ENCODE measurements at places on chromosomes 3 and 15. TPM values are rescaled to one million over a fixed set of nuclear protein-coding genes. Genes with fewer than 3 reads are reported as not detected.

DNA sequence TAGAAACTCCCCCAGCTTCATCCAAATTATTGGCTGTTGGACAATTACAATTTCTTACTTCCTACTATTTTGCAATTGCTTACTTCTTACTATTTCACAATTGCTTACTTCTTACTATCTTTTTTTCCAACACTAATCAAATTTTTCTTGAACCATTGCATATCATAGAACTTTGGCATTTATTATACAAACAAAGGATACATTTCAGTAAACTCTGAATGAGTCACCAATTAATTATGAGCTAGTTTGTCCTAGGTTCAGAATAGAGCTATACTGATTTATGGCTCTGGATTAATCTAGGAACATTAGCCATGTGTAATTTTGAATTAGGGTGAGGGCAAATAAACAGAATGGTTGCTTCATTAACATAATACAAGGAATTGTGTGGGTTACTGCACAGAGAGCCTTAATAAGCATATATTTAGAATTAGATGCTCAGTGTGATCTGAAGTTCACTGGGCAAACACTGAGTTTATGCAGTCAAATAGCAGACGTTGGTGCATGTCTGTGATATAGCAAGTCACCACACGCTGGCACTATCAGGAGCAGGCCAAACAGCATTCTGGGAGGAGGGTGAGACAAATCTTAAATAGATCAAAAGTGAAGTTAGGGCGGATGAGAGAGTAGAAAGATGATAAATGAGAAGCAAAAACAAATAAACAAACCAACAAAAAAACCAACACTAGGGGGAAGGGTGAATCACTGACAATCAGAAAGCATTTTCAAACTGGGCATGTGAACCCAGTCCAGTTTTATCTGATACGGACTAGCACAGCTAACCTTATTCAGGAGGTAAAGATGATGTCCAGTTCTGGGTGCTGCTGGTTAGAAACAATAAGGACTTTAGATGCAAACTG lies 21.5 kb downstream of the GABRR3 start:
- DNase-seq = no peak

DNA sequence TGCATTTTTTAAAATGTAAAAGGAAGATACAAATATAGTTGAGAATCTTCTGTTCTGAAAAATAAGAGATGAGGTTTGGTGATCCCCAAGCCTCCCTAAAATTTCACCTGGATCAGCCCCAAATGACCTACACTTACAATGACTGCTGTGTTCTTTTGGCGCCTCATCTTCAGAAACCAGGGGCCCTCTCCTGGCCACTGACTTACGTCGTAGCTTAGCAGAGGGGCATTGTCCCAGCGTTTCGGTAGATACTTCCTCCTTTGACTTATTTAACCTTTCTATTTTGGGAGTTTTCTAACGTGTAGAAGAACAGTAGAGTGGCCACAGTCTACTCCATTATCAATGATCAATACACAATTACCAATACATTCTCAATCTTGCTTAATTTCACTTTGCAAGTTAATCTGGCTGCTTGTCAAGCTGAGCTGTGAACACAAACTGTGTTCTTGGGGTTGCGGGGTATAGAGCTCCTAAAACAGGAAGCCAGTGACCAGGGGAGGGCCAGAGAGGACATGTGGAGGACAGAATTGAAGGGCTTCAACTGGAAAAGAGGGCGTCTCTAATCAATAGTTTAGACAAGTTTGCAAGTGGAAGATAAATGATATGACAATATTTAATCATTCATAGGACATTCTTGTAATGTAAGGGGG lies 419.5 kb downstream of the LPP start:
- DNase-seq = no peak

DNA sequence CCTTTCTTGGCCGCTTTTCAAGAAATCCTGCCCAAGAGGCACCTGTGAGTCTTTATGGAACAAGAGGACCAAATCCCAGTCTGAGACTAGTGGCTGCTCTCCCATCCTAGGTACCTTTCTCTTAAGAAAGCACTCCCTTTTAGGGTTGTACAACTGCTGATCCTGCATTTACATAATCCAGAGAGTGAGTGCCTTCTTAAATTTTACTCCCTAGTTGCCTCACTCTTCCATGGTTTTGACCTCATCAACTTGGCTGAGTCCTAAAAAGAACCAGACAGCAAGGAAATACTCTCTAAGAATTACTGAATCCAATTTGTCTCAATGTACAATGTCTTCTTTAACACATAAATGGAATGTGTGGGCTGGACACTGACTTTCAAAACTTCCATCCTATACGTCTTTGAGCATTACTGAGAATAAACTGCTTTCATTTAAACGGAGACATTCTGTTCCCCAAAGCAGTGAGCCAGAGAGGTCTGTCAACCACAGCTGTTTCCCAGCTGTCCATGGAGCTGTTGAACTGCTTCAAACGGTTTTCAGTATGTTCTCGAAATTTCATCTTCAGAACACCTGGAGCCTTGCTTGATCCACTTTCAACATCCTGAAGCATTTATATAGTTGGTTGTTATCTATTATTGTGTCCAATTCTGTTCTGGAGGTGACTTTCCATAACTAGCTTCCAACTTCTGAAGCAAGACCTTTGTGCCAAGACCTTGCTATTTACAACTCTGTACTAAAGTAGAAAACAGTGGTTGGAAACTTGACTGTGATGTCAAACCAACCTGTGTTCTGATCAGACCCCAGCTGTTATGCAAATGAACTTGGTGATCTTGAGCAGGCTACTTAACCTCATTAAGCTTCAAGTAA lies 179.1 kb downstream of the SLC9A9 start:
- no peak for DNase-seq

Gene GATM
- total RNA-seq = 170 TPM

GRCh38 chr3:66393333-66394005 lies 107.4 kb downstream of the LRIG1 start:
- no peak for DNase-seq

GRCh38 chr3:30520699-30521098 lies 85.7 kb upstream of the TGFBR2 start:
- no peak for DNase-seq

GRCh38 chr3:177378168-177378567 lies 180.9 kb upstream of the TBL1XR1 start:
- no peak for DNase-seq

DNA sequence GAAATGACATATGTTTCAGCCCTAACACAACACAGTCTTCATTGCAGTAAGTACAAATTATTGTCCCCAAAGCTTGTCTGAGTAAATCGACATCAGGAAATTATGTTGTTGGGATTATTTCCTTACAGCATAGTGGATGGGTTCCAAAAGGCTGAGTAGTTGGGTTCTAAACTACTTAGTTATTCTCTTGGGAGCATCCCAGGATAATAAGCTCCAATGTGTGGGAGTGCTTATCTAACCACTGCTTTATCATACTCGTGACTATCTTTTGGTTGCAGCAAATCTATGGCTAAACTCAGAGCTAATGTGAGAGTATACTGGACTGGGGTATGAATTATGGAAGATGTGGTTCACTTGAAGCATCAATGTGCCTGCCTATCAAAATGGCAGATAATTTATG lies 128.5 kb downstream of the RBMS3 start:
- DNase-seq = no peak

Gene CFAP161
- 0.36 TPM for total RNA-seq

Gene GOLGA8S
- total RNA-seq = 0.53 TPM

DNA sequence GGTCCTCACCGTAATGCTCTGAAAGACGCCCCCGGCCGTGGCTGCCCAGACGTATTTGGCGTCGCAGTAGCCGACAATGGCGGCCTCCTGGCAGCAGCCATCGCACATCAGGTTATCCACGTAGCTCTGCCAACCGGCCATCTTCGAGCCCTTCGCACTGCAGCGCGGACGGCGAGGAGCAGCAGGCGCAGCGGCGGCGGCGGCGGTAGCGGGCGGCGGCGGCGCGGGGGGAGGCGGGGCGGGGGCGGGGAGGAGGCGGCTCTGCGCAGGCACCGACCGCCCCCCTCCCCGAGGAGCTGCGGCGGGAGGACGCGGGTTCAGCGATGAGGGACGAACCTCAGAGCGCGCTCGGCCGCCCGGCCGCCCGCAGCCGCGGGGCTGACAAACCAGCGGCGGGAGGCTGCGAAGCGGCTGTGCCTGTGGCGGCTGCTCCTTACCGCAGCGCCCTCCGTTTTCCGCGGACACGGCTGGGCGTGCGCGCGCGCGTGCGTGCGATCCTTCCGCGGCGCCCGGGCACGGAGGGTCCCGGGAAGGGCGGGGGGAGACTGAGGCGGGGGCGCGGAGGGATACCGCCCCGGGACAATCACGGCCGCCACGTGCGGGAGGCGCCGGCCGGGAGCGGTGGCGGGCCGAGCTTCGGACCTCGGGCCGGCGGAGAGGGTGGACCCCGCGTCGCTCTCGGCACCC lies at the start of gene PFN2:
Gene PFN2, minus strand, starts transcription at position 180 of the 687 bp plus-strand sequence. Its CDS starts 39 bp downstream, at position 141.
- DNase-seq = peak; percentile 88

DNA sequence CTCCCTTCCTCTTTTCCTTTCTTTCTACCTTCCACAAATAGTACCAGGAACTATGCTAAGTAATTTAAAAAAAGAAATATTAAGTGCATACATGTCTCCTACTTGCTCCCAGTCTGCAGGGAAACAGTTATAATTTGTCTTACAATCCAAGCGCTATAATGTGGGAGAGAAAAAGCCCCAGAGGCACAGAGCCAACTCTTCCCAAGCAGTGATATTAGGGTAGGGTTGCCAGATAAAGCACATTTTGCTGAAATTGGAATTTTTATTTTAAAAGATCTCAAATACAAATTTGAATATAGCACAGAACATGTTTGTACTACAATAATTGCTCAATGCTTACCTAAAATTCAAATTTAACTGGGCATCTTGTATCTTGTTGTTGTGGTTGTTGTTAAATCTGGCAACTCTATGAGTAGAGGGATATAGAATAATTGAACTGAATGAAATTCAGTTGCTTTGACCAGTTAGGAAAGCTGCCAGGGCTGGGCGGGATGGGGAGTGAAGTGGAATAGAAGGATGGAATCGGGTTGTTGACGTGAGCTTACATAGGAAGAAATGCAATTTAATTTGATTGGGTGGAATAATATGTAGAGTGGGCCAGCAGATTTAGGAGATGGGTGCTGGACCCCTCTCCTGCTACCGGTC lies 52.6 kb upstream of the USP3 start:
- no peak for DNase-seq

DNA sequence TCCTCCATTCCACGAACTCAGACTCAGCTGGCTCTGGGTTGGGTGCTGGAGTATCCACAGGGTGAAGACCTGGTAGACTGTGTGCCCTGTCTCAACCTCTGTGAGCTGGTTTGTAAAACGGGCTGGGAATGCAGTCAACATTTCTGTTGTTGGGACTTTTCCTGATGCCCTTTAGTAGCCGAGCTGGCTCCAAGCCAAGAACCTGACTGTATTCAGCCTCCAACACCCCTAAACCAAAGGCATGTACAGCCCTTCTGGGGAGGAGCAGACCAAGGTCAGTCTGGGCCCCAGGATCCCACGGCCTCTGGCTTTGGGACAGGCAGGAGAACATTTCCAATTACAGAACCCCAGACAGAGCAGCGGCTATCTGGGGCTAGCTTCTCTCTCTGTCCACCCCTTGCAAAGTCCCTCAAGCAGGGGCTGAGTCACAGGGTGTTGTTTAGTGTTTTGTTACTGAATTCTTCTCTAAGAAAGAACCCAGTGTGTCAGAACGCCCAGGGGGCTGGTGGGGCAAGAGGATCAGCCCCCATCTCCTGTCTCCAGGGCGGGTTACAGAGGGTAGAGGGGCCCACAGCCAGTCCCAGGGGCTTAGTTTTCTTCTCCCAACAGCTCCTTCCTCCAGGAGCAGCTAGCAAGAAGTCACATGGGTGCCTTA lies 56.8 kb upstream of the SLC6A6 start:
- DNase-seq = peak; percentile 26

Gene SSR3
- 181 TPM for total RNA-seq

DNA sequence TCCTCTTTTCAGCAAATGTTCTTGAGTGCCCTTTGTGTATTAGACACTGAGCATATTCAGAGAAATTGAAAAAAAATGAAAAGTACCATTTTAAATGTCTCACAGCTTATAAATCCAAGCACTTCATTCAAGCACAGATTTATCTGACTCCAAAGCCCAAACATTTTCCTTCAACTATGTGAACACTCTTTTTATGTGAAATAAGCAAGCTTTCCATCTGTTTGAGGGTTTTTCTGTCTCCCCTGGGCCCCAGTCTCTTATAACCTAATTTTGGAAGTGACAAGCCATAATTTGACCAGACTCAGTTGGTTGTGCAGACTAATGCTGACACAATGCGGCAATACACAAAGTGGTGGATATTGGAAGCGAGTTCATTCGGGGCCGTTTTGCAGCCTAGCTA lies 170.3 kb downstream of the CNTN6 start:
- DNase-seq = no peak

DNA sequence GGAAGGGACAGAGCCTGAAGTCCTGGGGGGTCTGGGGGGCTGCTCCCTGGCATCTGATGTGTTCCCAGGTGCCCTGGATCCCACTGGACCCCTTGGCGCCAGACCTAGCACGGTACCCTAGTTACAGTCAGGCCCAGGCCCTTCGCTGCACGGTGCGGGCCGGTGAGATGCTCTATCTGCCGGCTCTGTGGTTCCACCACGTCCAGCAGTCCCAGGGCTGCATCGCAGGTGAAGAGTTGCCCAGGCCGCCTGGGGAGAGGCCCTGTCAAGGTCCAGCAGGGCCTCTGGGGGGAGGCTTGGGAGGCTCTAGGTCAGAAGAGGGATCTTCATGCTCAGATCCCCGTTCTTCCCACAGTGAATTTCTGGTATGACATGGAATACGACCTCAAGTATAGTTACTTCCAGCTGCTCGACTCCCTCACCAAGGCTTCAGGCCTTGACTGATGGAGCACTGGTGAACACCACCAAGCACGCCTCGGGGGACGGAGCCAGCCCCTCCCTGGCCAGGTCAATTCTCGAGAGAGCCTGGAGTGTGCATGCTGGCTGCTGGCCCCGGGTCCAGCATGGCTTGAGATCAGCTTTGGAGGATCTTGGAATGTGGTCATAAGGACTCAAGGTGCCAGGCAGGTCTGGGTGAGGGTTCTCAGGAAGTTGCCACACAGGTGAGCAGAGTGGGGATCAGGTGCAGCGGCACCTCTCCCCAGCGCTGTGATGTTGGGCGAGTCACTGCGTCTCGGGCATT lies 1.8 kb upstream of the PLA2G4B start:
- DNase-seq = no peak

DNA sequence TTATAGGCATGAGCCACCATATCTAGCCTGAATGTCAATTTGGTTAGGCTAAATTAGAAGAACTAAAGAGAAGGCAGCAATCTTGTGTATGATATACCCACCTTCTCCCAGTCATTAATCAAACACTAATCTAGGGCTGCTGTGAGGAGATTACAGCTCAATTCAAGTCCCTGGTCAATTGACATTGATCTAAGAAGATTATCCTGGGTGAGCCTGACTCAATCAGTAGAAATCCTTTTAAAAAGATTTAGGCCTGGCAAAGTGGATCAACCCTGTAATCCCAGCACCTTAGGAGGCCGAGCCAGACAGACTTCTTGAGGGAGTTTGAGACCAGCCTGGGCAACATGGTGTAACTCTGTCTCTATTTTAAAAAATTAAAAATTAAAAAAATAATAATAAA lies 2.5 kb upstream of the DNAH12 start:
- DNase-seq = no peak

Gene WNT5A
- total RNA-seq = 22.3 TPM

DNA sequence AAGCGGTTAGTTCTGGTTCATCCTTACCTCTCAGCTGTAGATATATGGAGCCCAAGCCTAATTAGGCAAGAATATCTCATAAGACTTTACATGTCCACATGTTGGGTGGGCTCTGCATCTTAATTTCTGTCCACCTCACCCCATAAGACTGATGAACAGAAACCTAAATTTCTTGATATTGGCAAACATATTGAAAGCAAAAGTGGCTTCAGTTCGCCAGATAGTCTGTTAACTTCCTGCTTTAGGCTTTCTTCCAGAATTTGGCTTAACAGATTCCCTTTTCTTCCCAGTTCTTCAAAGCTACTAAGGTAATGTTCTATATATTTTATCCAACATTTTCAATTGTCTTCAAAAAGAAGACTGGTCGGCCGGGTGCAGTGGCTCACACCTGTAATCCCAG lies 19.7 kb downstream of the GABPB1 start:
- no peak for DNase-seq

Gene KCNMB2
- total RNA-seq = 6.3 TPM

Data from ovary (tissue), 10 donors.